ENCODE measurements at places on chromosomes 6 and 20.

GRCh38 chr6:48178700-48179099 lies 67.7 kb upstream of the PTCHD4 start:
- DNase-seq = no peak

DNA sequence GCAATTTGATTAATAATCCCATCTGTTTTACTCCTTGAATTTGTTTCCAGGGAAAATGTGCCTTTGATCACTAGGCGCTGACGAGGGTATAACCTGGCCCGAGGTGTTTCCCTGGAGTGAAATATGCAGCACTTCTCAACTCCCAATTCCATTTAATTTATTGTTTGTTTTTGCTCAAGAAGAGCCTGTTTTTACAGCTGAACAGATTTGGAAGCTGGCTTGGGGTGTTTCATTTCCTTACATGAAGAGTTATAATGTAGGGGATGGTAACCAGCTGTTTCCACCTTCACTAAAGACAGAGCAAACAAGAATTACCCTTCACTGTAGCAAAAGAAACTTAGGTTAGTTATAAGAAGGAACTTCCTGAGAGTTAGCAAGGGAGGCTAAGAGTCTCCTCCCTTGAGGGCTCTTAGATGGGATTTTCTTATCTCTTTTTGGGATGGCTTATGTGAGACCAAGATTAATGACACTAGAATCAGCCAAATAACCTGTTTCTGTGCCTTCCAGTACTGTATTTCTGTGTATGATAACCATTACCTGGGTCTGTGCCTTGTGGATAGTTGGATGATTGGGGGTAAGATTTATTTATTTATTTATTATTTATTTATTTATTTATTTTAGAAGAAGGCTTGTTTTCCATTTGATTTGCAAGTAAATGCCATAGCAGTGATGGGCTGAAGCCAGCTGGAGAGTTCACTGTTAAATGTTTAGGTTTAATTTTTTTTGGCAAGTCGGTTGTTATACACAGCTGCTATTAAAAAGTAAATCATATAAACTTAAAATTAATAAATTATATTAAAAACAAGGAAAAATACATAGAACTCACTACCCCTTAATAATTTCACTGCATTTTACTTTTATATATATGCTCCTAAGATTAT lies 162.2 kb upstream of the BMP2 start:
- no peak for DNase-seq

DNA sequence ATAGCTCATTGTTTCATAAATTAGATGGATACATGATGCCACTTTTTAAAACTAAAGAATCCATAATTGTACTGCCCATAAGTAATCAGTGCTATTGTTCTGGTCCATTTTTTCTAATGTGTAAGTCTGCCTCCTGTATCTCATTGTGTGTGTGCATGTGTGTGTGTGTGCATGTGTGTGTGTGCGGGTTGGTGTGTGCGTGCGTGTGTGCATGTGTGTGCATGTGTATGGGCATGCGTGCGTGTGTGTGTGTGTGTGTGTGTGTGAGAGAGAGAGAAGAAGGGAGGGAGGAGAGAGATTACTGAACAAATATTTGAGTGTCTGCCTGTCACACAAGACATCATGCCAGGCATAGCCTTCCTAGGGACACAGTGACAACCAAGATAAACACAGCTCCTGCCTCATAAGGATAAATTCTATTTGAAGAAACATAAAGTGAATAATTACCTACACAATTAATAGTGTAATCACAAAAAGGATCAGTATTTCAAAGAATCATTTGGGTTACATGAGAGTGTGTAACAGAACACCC lies 33.2 kb upstream of the RPS6KA2 start:
- no peak for DNase-seq

GRCh38 chr6:811831-812230 lies 118.9 kb upstream of the EXOC2 start:
- DNase-seq = no peak

- DNase-seq = no peak
Measured at GRCh38 chr6:78746457-78746856, 120.9 kb upstream of the IRAK1BP1 start.

- DNase-seq = no peak
Measured at GRCh38 chr6:166470029-166470862, 87.5 kb upstream of the MPC1 start.

GRCh38 chr20:18589941-18590674 lies 2.3 kb downstream of the DTD1 start:
- DNase-seq = no peak

DNA sequence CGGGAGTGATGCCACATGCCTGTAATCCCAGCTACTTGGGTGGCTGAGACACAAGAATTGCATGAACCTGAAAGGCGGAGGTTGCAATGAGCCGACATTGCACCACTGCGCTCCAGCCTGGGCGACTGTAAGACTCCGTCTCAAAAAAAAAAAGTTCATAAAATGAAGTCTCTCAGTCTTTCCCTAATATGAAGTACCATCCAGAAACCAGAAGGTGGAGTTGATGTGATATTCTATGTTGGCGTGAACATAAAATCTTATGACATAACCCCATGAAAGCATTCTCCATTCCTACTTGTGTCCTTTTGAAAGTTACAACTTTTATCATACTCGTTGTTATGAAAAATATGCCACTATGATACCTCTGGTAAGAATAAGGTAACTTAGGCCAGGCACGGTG lies 5.7 kb downstream of the SOD2 start:
- no peak for DNase-seq

GRCh38 chr20:34320861-34321260 lies 17.7 kb upstream of the AHCY start:
- DNase-seq = no peak

GRCh38 chr6:42417641-42418112 lies 34.0 kb downstream of the TRERF1 start:
- DNase-seq = peak; percentile 9

GRCh38 chr6:21942897-21943296 lies 349.3 kb downstream of the SOX4 start:
- DNase-seq = no peak
